Ecto neural progenitor cell (in vitro differentiated cells): ENCODE measurements at places on chromosomes 7 and 10.
A peak's percentile ranks its signal among the peaks of the same experiment; 100 is the strongest.

- no peak for DNase-seq
These were observed 64.6 kb downstream of the GRID1 start for GRCh38 chr10:86301971-86302370.

DNA sequence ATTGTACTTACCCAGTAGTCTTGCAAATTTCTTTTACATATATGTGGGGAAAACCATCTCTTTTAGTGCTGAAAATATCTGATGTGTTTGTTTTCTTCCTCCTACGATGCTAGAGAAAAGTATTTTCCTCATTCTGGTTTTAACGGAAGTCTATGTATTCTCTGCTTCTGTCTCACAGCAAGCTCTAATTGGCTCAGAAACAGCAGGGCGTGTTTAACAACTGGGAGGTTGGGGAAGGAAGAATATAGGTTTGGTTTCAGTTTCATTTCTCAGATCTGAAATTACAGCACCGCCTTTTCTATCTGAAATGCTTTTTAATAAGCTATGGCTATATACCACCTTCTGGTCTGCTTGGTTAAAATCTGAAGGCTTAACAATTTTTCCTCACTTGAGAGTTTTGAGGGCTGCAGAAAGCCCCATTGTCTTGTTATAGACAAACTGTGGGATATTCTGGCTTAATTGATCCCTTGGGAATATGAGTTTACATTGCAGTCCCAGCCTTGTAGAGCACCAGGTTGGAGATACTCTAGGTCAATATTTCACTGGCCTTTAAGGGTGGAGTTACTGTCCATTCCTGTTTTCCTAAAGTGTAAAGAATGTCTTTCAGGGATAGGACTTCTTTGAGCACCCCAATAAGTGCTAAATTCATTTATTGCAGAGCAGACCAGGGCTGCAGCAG, at the start of gene SAMD9:
Gene SAMD9 (minus strand): TSS at position 128 of the 679 bp plus-strand sequence. CDS start 11,882 bp downstream, outside the sequence.
- DNase-seq = no peak

- no peak for DNase-seq
These were observed 746.8 kb downstream of the GRID1 start for GRCh38 chr10:85619832-85620231.

GRCh38 chr10:69668721-69669120, 38.7 kb downstream of the FAM241B start:
- DNase-seq = no peak

GRCh38 chr10:29533696-29534285, 101.0 kb downstream of the SVIL start:
- no peak for DNase-seq

DNA sequence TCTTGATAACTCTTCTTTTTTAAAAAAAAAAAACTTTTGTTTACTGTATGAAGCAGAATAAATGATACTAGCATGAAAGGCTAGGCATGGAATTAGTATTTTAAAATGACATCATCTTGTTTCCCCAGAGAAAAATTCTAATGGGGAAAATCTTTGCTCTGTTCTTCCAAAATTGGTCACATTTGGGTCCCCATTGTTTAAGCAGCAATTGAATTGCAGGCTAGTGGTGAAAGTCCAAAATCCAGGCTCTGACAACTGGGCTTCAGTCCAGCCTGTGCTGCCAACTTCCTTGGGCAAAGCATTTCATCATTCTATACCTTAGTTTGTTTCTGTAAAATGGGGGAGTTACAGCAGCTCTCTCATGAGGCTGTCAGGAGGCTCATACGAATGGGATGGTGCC, 726.4 kb downstream of the KCNMA1 start:
- no peak for DNase-seq

DNA sequence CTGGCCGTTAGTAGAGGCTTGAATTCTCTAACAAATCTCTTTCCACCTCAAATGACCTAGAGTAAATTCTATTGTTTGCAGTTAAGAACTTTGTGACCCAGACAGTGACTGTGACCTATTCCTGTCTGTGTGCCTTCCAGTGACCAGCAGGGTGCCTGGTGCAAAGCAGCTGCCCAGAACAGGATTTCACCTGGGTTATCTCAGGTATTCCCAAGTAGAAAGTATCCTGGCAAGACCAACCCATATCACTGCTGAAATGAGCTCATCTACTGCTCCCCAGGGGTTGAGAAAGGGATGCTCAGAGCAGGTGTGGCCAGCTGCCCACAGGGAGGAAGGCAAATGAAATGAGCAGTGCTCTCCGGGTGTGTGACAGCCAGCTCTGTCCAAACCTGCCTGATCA, 2.1 kb upstream of the MSMB start:
- DNase-seq = no peak

DNA sequence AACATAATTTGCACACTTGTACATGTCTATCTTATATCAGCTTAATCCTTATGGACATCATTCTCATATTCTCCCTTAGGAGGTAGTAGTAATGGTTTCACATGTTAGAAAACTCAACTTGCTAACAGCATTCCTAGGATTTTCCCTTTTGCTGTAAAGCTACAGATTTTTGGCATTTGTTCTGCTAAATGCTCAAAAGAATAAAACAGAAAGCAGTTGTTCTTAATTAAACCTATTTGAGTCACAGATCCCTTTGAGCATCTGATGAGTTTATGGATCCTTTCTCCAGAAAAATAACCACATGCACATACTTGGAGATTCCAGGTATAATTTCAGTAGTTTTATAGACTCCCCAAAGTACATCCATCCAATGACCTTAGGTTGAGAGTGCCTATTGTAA, 122.9 kb upstream of the BET1 start:
- DNase-seq = no peak

DNA sequence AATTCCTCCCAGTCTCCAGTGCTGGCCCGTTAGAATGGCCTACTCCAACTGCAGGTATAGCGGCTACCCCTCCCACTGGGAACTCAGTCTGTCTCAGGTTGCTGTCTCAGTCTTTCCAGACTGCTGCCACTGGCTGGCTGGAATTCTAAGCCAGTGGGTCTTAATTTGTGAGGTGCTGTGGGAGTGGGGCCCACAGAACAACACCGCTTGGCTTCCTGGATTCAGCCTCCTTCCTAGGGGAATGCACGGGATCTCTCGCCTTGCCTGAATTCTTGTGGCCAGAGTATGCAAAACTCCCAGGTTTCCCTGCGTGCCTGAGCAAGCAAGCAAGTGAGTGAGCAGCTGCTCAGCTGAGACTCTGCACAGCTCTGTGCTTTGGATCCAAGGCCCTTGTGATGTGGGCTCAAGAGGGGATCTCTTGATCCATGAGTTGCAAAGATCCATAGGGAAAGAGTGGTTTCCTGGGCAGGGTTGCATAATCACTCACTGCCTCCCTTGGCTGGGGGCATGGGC, 41.5 kb upstream of the GPR141 start:
- no peak for DNase-seq

GRCh38 chr10:114613237-114613979, 44.7 kb downstream of the ABLIM1 start:
- no peak for DNase-seq

DNA sequence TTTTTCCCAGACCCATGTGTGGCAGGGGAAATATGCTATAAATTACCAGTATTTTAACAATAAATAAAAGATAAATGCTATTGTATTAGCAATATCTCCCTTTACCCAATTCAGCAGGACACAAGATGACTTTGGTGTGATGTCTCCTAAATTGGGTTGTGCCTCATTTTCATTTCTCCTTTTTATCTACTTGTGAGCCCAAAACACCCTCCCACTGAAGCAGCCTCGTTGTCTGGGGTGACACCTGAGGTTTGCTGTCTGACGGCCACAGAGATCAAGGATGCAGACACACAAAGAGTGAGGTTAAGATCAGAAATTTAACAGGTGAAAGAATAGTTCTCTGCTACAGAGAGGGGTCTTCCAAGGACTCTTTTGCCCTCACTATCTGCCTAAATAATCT, 27.1 kb upstream of the CC2D2B start:
- no peak for DNase-seq

DNA sequence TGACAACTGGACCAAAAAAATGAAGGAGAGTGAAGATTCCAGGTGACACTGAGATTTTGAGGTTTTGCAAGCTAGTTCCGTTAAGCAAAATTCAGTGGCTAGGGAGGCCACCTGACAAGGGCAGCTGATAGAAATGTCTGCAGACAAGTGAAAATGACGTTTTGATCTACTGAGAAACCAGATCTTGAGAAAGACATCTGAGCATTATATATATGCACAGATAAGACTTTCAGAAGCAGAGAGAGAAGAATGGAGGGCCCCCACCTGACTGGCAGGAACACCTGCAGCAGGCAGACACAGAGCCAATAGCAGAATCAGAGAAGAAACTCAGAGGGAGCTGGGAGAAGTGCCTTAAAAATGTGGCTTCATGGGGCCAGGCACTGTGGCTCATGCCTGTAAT, 76.1 kb upstream of the LRGUK start:
- DNase-seq = no peak

- peak; percentile 96 for DNase-seq
These were observed 28.3 kb upstream of the WDFY4 start for GRCh38 chr10:48656241-48656913.

- no peak for DNase-seq
These were observed 48.9 kb upstream of the GJD4 start for GRCh38 chr10:35555962-35556930.

GRCh38 chr7:17844514-17845196, 95.6 kb downstream of the SNX13 start:
- DNase-seq = no peak

DNA sequence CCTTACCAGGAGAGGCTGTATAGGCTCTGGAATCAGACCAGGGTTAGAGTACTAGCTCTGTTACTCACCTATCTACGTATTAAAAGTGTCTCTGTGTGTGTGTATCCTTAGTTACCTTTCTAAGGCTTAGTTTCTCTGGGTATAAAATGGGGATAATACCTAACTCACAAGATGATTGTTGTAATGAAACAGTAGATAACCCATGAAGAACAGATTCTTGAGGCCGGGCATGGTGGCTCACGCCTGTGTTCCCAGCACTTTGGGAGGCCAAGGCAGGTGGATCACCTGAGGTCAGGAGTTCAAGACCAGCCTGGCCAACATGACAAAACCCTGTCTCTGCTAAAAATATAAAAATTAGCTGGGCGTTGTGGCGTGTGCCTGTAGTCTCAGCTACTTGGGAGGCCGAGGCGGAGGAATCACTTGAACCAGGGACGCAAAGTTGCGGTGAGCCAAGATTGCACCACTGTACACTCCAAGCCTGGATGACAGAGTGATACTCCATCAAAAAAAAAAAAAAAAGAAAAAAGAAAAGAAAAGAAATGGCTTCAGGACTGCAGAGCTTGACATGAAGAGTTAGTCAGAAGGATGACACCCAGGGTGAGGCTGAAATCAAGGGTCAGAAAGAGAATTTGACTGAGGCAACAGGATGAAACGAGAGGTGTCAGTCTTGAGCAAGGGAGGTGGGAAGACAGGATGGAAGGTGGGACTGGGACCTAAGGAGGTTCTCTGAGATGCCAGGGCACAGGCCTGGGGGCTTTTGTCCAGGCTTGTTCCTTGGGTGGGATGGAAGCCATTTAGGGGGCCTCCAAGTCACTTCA, 33.4 kb downstream of the PRKAR2B start:
- DNase-seq = no peak
